Activated naive CD4-positive, alpha-beta T cell treated with anti-CD3 and anti-CD28 coated beads, Interleukin-2, amount 10 ng/mL, durations not matched to agents 7 days and 5 days (primary cell): ENCODE measurements at places on chromosomes 7 and 10.

DNA sequence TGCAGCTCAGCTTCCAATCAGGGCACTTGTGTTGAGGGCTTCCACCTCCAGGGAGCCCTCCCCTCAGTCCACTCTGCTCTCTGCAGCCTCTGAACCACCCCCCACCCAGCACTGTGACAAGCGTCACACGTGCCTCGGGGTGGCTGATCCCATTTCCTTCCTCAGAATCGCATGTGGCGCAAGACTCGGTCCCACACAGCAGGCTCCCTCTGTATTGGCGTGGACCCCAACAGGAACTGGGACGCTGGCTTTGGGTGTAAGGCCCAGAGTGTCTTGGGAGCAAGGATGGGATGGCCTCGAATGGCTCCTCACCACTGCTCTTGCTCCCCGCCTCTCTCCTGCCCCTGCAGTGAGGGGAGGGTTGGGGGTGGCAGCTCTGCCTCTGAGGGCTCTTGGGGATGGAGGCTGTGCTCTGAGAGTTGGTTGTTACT, 4.1 kb downstream of the CPA1 start:
- no peak for DNase-seq

DNA sequence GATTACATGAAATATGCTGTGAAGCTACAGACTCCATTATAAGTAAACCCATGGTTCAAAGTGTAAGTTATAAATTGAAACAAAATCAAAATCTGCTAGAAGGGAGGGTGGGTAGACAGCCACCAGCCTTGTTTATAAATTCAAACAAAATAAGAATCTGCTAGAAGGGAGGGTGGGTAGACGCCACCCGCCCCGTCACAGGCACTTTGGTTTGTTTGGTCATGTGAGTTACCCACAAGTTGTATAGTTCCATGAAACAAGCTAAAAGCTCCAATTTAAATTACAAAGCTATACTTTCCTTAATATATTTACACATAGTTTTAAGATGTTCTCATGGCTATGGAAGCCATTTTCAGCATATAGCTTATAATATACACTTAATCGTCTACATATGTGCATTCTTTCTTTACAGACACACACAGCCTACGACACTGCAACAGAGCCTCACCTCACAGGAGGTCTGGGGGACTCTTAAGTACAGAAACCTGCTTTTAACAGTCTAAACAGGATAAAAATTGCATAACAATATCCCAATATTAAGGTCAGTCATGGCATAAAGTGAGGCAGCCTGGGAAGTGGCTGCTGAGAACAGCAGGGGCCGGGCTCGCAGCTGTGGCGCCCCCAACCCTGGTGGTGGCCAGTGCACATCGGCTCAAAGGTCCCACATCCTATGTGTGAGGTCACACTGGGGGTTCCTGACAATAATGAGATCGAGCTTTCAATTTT, 28.1 kb upstream of the NCAPG2 start:
- DNase-seq = no peak

DNA sequence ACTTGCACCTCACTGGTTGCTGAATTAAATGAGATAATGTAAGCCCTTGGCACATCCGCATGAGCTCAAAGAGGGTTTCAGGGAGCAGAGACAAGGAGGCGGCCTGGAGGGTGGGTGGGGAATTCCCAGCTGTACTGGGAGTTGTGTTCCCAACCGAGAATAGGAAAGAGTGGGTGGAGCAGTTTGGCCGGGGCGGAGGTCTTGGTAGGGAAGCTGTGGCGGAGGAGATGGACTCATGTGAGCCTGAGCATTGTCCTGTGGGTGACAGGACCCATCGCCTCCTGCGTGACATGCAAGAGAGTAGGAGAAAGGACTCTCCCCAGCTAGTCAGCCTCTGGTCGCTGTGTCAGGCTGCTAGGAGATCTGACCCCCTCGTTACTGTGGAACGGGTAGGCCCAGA, 41.0 kb upstream of the SAMD8 start:
- DNase-seq = no peak

DNA sequence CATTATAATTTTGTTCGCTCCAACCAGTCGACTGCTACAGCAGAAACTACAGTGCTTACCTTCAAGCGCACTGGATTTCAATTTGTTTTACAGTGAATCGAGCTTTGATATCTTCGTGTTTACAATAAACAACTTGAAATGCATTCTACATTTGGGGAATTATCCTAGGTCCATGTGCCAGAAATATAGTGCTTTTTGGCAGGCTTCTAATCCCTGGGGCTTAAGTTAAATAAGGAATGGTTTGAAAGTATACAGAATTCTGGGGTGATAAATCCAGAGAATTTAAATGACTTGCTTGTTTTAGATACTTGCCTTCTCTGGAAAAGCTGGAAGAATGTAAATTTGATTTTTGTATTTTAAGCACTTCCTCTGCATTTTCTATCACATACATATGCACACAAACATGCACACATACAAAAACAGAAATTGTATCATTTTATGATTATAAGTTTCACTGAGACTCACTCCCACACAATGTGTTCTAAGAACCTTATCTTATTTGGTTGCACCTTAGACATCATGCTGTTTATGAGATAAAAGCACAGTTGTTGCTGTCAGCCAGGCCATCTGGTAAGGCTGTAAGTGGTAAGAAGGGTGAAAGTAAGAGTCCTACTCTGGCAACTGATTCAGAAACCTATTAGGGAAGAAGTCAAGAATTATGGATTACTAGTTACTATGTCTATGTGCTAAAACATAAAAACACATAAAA, 347.2 kb upstream of the KCND2 start:
- DNase-seq = no peak
